ENCODE measurements at places on chromosomes 2 and 18.

GRCh38 chr2:134670955-134671354, 47.8 kb downstream of the TMEM163 start:
- no peak for DNase-seq

DNA sequence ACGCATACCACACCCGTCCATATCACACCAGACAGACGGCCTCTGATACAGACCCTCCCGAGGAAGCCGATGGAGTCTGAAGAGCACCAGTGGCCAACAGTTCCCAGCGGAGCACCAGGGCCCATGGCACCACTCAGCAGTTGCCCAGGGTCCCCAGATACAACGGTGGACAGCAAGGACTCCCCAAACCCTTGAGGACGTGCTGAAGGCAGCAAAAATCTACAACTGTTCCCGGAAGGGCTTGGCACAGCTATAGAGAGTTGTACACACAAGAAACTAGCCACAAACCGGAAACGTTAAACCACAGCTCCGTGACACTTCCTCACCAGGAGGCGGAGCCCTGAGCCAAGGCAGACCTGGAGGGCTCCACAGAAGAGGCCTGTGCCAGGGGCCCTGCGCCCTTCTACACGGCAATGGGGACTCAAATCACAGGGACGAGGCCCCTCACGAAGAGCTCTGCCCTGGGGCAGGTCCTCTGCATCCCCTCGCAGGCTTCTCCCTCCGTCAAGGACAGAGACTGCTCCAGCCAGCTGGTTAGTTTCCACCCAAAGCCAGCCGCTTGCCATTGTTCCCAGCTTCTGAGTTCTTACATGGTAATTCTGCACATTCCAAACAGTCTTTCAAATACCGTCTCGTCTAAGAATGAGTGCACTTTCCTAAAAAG, 133.4 kb downstream of the HDAC4 start:
- DNase-seq = peak; percentile 59

DNA sequence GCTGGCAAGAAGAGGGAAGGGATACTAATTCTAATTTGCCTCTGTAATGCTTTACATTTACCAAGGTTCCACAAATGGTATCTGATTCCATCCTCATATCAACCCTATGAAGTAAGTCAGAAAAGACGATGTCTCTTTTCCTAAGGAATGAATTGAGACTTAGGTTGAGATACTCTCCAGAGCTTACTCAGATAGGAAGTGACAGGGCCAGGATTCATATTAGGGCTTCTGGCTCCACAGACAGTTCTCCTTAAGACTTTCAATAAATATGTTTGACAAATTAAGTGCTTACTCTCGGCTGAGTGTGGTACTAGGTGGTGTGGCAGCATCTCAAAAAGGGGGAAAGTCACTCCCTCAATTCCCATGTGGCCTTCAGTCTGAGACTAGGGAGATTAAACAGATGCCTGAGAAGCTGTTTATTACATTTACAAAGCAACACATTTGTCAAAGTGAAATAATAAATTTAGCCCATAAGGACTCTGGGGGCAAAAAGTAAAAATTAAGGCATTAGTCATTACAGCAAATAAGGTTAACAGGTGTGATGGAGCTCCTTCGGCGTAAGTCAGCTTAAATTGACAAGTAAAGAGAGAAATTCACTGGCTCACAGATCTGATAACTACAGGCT, 14.2 kb downstream of the CDK15 start:
- DNase-seq = no peak

GRCh38 chr2:127527001-127527804, 914 bp upstream of the IWS1 start:
- DNase-seq = peak; percentile 46

- peak; percentile 71 for DNase-seq
Observed at GRCh38 chr2:19488009-19488691, 129.7 kb upstream of the OSR1 start.

DNA sequence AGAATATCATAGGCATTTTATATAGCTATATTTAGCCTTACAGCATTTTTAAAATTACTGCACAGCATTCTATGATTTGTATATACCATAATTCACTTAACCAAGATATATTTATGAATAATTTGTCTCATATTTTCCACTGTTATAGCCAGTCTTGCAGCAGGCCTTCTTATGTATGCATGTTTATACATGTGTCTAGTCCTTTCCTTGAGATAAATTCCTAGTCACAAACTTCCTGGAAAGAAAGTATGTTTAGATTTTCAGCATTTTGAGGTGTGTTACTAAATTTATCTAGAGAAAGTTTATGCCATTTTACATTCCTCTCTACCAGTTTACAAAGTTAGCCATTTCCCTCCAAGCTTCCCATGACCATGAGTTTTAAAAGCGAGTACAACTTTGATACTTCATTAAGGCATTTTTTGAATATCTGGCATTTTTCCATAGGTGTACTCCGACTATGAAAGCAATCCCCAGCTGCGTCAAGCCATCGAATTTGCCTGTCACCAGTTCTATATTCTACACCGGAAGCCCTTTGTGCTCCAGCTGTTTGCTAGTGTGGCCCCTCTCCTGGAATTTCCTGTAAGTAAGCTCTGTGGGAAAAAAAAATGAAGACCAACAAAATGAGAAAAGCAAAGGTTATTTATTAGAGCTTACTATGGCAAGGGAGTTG, 59.4 kb upstream of the RPE start:
- DNase-seq = no peak

DNA sequence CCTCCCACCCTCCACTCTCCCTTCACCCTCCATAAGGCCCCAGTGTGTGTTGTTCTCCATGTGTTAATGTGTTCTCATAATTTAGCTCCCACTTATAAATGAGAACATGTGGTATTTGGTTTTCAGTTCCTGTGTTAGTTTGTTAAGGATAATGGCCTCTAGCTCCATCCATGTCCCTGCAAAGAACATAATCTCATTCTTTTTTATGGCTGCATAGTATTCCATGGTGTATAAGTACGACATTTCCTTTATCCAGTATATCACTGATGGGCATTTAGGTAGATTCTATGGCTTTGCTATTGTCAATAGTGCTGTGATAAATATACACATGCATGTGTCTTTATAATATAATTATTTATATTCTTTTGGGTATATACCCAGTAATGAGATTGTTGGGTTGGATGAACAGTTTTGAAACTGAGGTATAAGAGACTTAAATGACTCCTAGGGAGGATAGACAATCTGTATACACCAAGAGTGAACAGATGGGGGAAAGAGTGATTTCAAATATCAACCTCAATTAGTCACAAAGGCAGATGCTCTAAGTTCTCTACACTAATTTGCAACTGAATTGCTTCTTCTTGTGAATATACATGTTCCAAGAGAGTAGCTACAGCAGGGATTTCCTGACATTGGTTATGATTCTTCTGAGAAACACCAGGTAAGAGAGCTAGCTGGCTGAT, 23.7 kb downstream of the CWC22 start:
- DNase-seq = no peak

DNA sequence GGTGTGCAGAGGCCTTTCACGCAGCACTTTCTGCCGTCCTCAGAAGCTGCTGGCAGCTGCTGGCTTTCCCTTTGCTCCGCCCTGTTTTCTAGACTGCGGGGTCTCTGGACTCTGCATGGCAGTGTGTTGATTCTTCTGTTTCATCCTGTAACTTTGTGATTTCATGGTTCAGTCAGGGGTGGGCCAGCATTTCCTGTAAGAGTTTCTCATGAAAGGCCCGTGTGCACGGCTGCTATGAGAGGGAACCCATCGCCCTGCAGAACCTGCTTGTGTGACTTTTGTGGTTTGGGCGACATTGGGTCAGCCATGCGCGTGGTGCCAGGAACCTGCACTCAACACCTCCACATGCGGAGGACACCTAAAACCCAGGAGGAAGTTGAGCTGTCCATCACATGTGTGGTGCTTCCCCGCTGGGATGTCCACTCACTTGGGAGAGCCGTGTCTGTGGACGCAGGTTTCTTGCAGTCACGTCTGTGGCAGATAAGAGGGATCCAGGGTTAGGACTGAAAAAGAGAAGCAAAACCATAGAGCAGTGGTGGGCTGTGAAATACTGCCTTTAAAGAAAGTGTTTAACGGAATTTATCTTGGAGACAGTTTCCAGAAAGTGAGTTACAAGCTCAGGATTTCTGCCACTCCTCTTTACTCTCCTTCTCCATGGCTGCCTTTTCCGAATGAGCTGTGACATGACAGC, 167.3 kb upstream of the ALKAL2 start:
- no peak for DNase-seq

DNA sequence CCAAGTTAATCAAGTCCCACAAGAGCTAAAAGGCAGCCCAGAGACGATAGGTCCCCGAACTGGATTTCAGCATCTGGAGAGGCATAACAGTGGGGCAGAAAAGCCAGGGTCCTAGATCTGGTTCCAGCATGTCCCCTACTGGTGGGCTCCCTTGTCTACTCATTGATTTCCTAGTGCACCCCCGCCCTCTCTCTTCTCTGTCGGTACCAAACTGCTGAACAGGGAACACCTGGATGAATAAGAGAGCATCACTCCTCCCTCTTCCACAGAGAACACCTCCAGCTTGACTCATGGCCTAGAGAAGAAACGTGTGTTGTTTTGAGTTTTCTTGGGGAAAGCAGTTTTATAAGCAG, 101.3 kb downstream of the FOXI3 start:
- no peak for DNase-seq

GRCh38 chr2:21422050-21422449, 298.3 kb downstream of the TDRD15 start:
- DNase-seq = peak; percentile 40

- no peak for DNase-seq
Observed at GRCh38 chr2:120896901-120897300, 161.2 kb downstream of the GLI2 start.

- DNase-seq = peak; percentile 89
Observed at GRCh38 chr2:237291138-237291792, 122.7 kb downstream of the COL6A3 start.

GRCh38 chr2:241655516-241656189, 18.2 kb downstream of the ATG4B start:
- DNase-seq = no peak

- DNase-seq = peak; percentile 11
Observed at GRCh38 chr2:210199186-210199765, 26.0 kb downstream of the ACADL start.

GRCh38 chr2:147288131-147288530, 556.7 kb upstream of the ACVR2A start:
- no peak for DNase-seq

- DNase-seq = no peak
Observed at GRCh38 chr2:73970141-73970803, 14.4 kb upstream of the TET3 start.

GRCh38 chr2:168482952-168483831, 27.1 kb downstream of the CERS6 start:
- DNase-seq = no peak

- DNase-seq = no peak
Observed at GRCh38 chr2:236870370-236870769, 215.3 kb upstream of the COPS8 start.

- no peak for DNase-seq
Observed at GRCh38 chr18:73791081-73791480, 356.6 kb downstream of the FBXO15 start.

- DNase-seq = no peak
Observed at GRCh38 chr2:218981390-218981880, 3.5 kb downstream of the FEV start.

GRCh38 chr18:10289251-10289650, 165.2 kb upstream of the APCDD1 start:
- no peak for DNase-seq

DNA sequence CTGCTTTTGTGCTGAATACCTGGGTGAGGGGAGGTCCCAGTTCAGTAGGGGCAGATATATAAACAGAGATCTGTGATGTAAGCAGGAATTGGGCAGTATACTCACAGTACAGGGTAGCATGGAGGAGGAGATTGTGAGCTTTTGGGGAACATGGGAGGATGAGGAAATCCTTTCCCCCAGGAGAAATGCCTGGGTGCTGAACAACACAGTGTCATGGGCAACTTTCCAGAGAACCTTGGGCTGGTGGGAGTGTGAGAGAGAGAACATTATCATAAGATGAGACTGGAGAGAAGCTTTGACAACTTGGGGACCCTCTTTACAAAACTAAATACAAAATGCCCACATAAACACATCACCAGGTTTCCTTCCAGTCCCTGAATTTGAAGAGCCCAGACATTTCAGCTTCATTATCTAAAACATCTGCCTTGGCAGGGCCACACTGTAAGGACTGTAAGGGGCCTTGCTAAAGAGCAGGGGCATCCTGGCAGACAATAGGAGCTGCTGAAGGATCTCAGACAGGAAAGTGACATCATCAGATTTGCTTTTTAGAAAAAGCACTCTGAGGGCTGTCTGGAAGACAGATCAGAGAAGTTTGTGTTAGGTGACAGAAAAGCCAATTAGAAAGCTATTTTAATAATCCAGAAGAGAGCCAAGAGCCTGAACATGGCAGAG, 303.1 kb upstream of the FBXO11 start:
- DNase-seq = no peak

- DNase-seq = no peak
Observed at GRCh38 chr2:160878618-160879017, 281.6 kb upstream of the TANK start.

DNA sequence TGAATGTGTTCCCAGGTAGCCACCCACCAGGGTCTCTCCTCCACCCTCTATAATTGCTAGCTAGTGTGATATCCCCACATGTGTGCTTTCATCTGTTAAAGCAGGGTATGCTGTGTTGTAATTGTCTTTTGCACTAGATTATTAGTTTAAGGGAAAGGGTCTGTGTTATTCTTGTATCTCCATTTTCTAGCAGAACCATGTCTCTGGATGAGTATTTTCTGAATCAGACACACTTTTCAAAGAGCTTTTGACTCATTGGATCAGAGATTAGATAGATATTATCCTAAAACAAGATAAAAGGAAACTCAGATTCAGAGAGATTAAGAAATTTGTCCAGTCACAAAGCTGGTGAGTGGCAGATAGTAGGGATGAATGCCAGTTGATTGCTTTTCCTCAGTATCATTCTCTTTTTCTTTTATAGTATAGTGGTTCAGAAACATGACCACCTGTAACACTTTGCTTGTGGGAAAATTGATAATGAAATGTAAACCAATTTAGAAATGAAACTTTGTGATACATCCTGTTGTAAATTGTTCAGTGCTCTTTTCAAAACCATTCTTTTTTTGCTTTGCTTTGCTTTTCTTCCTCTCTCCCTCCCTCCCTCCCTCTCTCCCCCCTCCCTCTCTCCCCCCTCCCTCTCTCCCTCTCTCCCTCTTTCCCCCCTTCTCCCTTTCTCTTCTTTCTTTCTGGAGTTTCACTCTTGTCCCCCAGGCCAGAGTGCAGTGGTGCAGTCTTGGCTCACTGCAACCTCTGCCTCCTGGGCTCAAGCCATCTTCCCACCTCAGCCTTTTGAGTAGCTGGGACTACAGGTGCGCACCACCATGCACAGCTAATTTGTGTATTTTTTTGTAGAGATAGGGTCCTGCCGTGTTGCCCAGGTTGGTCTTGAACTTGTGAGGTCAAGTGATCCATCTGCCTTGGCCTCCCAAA, 7.4 kb downstream of the MIB1 start:
- no peak for DNase-seq

DNA sequence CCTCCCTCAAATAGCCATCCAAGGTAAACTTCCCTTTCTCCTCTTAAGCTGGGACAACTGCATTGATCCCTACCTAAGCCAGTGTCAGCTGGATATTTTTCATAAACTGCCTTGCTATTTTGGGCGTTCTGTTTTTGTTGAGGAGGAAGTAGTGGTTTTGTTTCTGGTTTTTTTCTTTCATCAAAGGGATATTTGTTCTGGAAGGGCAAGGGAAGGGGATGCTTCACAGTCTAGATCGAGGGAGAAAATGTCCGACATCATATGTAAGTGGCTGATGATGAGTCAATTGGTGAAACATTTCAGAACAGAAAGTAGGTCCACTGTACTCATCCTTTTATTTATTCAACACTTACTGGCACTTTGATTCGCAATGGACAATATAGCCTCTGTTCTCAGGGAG, 31.0 kb downstream of the TANC1 start:
- peak; percentile 26 for DNase-seq

- DNase-seq = no peak
Observed at GRCh38 chr2:178482437-178482836, 2.2 kb downstream of the PLEKHA3 start.
